ENCODE measurements at places on chromosomes 1 and 21.

DNA sequence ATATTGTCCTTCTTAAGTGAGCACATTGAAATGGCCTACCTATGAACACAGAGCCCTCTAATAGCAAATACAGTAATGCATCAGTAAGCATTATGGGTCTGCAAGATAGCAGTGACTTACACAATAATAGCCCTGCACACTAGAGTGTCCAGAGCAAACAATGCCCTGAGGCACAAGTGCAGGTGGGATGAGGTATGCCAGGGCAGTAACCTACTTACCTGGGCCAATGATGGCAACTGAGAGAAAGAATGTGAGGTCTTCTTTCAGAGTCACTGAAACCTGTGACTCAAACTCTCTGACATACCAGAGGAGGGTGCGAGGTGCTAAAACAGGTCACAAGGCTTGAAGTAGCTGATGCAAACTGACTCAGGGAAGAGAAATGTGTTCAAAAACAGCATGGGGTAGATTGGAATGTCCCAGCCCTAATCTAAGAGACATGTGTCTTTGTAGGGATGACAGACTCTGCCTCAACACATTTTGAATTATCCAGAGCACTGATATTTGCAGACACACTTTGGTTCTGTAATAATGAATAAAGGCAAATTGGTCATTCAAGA is 168.5 kb upstream of the RUNX1 start:
- DNase-seq = no peak

DNA sequence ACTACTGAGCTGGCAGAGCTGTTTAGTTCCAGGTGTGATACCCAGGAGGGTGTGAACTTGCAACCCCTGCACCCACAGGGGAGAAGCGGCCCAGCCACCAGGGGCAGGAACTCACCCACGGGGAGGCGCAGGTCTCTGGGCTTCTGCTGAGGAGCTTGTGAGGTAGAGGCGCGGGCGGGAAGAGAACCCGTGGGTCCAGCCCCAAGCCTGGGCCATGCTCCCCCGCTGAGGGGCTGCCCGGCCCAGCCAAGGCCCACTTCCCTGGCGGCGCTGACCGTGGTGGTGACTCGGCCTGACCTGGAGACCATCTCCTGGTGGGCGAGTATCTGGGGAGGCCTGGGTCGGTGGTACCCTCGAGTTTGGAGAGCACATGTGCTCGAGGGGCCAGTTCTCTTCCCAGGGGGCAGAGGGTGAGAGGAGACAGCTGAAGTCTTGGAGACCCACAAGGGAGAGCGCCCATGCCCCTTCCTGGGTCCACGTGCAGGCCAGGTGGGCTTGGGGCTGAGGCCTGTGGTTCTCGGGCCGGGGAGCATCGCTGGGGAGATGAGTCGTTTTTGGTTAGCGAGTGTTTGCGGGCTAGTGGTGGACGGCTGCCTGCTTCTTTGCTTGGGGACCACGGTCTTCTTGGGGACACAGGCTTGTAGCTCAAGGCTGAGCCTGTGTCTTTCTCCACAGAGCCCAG is 28.4 kb upstream of the EDN2 start:
- DNase-seq = no peak

- no peak for DNase-seq
Measured at GRCh38 chr1:36053978-36054377, 29.9 kb upstream of the TEKT2 start.

DNA sequence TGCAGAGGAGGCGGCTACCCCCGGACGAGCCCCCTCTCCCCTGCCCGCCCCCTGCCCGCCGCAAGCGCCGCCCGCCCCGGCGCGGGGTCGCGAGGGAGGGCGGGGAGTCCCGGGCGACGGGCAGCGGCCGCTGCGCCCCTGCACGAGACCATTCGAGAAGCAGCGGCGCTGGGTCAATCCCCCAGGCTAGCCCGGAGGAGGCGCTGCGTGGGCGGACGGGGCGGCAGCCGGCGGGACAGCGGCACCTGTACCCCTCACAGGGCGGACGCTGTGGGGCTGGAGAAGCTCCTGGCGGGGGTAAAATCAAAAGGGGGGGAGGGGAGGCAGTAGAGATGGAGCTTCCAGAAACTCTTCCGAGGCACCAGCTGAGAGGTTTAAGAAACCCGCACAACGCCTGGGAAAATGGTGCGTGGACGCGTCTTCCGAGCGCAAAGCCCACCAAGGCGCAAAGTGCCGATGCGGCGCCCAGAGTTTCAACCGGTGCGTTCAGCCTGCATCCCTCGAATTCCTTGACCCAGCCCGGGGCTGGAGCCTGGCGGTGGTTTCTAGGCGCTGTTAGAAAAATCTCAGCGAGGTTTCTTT is at the start of gene PLPPR5:
TSS of gene PLPPR5 (minus strand) at position 1 of the 582 bp plus-strand sequence. CDS start 190 bp downstream, outside the sequence.
- DNase-seq = no peak
